ENCODE measurements at places on chromosomes 3 and 15.
A peak's percentile ranks its signal among the peaks of the same experiment; 100 is the strongest.

DNA sequence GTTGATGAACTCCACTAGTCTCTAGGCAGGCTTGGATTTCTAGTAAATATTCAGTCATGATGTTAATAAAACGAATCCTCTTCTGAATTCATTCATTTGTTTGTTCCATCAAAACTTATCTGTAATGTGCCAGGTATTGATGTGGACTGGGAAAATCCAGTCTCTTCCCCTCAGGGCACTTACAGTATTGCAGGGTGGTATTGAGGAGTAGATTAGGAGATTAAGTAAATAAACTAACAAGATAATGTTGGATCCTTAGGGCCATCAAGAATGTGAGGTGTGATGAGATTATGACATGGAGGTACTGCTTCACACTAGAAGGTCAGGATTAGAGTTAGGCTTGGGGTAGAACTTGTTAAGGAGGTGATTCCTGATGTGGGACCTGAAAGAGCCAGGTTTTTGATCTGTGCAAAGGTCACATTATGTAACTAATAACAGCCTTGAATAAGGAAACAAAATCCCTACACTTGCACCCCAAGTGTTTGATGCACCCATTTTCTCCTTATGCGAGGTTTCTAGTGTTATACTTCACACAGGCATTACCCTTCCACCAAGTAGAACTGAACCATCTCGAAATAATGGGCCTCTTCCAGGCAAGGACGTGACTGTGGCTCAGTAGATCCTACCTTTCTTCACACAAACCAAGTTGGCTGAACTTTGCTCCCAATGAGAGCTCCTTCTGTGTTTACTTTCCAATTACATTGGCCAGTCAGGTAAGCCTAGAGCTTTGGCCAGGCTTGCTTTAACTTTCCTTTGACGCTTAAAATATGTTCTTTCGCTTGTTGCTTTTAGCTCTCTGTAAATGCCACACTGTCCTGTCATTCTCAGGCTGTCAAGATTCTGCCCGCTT is 16.7 kb downstream of the MCTP2 start:
- no peak for DNase-seq

DNA sequence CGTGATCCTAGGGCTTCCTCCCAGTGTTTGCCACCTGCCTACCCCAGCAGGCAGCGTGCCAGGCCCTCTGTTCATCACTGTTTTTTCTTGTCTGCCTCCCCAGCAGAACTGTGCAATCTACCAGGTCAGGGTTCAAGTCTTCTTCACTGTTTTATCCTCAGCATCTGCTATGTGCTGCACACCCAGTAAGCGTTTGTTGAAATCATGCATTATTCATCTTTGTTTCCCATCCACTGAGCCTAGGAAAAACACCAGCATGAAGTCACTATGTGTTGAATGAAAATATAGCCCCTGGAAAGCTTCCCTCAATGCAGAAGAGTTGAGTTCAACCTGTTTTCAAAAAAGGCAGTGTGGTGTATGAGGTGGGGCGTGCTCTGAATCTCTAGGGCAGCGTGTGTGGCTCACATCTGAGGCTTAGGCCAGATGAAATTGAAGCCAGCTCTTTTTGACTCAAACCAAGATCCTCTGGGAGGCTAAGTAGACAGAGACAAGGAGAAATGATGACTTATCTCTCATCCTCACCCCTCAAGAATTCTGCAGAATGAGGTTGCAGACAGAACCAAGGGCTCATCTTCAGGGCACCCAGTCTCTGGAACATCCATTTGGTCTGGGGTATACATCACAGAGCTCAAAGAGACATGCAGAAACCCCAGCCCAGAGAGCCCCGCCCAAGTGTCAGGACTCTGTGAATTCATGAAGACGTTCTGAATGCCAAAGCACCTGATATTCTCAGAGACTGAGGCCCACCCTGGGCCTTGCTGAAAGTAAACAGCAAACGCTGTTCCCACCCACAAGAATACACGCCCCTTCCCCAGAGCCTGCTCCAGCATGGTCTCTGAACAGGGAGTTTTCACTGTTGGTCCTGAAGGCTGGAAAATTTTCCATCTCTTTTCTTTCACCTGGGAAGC is 5.7 kb upstream of the CAV3 start:
- DNase-seq = no peak

DNA sequence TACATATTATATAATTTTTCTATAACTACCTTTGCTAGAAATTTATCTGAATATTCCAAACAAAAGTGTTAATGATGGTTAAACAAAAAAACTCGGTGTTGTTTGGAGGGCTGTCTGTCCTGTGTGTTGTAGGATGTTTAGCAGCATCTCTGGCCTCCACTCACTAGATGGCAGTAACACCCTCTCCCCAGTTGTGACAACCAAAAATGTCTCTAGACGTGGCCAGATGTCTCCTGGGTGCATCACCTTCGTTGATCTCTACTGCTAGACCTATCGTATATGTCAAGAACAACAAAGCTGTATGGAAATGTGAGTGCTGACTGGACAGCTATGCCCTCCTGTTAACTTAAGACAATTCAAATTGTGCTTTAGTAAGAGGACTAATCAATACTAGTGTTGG is 14.1 kb downstream of the ANKRD34C start:
- DNase-seq = no peak

DNA sequence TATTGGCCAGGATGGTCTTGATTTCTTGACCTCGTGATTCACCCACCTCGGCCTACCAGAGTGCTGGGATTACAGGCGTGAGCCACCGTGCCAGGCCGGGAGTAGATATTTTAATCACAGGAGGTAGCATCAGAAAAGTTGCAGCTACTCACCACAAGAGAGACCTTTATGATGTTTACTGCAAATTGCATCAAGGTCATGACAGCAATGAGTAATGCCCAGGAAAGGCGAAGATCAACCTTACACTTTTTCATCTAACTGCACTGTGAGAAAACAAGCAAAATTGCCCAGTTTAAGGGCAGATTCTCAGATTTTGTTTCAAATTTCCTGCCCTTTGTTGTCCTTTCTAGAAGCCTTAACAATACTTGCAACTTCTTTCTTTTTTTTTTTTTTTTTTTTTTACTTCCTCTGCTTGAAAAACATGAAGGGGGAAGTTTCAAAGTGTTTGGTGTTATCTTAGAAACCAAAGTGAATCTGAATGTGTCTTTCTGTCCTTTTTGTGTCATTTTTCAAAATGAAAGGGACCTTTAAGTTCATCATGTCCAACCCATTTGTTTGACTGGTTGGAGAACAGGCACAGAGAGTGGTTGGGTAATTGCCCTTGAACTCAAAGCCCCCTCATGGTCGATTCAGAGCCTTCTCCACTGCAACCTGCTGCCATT is 25.0 kb downstream of the TGFBR2 start:
- DNase-seq = no peak

GRCh38 chr3:78281381-78281780 is 1241.5 kb downstream of the ROBO2 start:
- no peak for DNase-seq

DNA sequence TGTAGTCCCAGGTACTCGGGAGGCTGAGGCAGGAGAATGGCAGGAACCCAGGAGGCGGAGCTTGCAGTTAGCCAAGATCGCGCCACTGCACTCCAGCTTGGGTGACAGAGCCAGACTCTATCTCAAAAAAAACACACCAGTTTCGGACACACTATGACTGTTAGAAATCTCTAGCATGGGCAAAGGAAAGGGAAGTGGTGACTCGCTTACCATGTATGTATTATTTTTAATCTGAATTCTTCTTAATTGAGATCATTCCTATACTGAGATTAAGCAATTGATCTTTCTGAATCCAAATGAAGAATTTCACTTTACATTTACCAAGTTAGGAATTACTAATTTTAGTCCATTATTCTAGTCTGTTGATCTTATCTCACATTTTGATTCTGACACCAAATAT is 459.2 kb upstream of the ALCAM start:
- DNase-seq = no peak

DNA sequence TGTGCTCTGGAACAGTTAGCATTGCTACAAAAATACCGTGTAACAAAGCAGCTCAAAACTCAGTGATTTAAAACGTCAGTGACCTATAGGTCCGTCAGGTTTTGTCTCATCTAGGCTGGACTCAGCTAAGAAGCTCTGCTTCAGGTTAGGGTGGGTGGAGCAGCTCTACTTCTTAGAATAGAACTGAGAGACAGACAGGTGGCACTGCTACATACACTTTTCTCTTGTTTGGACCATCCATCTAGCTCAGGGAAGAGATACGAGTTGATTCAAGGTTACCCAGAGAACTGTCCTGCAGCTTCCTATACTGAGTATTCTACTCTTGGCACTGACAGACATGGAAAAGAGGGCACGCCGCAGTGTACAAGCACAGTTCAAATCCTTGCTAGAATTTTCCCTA is 456.1 kb downstream of the IGSF11 start:
- no peak for DNase-seq

DNA sequence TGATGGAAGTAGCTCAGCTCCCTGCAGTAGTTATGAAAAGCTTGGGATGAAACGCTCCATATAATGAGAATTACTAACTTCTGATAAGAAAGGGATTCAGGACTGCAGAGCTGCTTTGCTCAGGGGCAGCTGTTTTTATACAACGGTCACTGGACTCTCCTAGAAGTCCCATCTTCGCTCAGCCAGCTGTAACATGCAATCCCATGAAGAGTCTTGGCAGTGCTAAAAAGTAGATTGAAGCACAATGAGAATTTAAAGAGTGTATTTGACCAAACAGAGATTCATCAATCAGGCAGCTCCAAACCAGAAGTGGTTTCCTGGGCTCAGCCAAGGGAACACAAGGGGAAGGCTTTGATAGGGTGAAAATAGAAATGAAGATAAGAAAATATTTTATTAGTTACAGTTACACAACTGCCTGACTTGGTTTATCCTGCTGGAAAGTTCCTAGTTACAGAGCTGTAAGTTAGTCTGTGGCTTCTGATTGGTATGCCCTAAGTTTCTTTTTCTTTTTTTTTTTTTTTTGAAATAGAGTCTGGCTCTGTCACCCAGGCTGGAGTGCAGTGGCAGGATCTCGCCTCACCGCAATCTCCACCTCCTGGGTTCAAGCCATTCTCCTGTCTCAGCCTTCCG is 24.1 kb downstream of the SIDT1 start:
- no peak for DNase-seq

GRCh38 chr3:145760036-145760435 is 400.9 kb downstream of the PLOD2 start:
- DNase-seq = no peak

DNA sequence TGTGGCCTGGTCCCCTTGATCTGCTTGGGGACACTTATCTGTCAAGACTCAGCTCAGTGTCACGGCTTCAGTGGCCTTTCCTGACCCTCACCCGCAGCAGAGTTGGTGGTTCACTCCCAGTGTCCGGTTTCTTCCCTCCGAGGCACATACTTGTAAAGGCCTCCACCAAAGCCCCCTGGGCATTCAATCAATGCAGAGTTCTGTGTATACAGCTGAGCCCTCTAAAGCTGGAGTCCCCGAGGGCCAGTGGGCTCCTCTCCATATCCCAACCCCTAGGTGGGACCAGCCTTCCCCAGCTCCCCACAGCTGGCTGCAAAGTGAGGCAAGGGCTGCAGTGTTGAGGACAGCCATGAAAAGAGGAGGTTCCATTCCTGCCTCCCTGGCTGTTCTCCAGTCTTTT is 70.9 kb upstream of the RGMA start:
- DNase-seq = no peak

- no peak for DNase-seq
Measured at GRCh38 chr3:85652360-85652759, 693.6 kb downstream of the CADM2 start.

DNA sequence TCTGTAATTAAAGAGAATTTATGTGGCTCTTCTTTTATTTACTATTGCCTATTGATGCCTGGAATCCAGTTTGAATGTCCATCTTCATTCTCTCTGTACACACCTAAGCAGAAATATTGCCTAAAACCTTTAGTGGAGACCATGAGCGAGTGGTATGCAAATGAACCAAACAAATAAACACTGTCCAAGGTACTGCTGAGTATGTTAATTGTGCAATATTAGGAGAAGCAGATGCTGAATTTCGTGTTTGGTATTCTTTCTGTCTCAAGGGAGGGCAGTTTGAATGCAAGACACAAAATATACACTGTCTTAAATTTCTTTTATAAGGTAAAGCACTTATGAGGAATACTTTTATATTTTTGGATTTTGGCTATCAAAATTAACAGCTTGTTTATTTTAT is 440.9 kb downstream of the RBMS3 start:
- no peak for DNase-seq

GRCh38 chr3:123757281-123757940 is 126.7 kb downstream of the MYLK start:
- DNase-seq = peak; percentile 60

DNA sequence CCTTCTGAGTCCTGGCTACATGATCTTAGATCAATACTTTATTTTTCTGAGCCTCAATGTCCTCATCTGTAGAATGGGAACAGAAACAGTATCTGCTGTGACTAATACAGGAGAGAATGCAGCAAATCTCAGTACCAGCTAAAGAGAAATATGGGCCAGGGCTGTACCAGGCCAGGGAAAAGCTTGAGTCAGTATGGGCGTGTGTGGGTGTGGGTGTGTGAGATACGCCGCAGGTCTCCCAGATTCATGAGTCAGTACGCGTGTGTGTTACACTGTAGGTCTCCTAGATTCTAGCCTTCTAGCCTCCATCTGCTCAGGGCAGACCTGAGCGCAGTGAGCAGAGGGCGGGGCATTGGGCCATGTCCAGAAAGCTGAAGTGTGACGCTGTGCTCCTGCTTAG is 15.2 kb downstream of the GNAI2 start:
- DNase-seq = no peak

- DNase-seq = no peak
Measured at GRCh38 chr15:91927585-91927984, 74.1 kb downstream of the SLCO3A1 start.

- DNase-seq = peak; percentile 31
Measured at GRCh38 chr3:113626503-113627371, 69.7 kb downstream of the USF3 start.

GRCh38 chr3:61648481-61648880 is 87.1 kb downstream of the PTPRG start:
- DNase-seq = no peak

DNA sequence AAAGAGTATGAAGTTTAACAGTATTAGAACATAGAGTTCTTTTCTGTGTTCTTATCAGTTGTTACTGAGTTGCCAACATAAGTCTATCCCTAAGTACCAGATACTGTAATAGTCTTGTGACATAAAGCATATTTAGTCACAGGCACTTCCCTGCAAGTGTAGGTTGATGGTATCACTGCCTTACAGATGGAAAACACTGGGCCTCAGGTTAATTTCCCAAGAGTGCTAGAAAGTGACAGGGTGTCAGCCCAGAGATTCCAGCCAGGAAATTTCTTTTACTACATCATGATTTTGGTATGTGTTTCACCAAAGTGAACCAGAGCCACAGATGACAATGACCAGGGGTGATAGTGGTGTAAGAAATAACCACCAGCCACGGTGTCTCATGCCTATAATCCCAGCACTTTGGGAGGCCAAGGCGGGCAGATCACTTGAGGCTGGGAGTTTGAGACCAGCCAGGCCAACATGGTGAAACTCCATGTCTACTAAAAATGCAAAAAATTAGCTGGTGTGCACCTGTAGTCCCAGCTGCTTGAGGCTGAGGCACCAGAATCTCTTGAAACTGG is 3.2 kb downstream of the EIF1B start:
- no peak for DNase-seq

DNA sequence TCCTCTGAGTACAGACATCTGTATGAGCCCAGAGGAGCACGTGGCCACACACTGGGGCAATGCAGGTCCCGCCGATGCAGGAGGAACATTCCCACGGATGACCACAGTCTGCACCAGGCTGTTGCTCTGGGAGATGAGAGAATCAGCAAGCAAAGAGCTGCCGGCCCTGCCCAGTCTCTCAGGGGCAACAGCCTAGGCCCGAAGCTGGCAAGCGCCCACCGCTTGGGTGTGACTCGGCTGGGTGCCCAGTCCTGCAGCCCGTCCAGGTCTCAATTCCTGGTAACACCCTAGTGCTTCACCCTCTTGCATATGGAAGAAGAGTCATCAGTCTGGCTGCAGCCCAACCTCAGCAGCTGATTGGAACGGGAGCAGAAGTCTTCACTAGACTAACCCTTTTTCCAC is 153.7 kb upstream of the HES1 start:
- no peak for DNase-seq
